Heart left ventricle (tissue), 16 donors: ENCODE measurements at places on chromosomes 1 and 21. TPM values are rescaled to one million over a fixed set of nuclear protein-coding genes. Genes with fewer than 3 reads are reported as not detected.

MX2 gene
- 7.8 TPM for total RNA-seq

DNA sequence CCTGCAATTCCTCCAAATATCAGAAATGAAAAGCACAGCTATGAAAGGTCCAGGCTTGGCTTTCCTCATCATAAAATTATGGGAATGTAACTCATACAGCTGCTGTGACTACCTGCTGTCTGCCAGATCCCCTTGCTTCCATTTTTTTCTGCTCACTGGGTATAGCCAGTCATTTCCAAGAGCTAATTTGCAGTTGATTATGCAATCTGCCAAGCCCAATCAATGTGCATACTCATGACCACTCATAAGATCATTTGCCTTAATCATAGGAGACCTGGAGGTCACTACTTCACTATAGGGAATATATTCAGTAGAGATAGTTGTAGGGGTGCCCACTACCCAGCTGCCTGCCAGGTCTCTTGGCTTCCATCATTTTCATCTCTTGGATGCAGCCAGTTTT lies 417.7 kb upstream of the ZRANB2 start:
- no peak for DNase-seq

SPRR4 gene
- not detected for total RNA-seq

DNA sequence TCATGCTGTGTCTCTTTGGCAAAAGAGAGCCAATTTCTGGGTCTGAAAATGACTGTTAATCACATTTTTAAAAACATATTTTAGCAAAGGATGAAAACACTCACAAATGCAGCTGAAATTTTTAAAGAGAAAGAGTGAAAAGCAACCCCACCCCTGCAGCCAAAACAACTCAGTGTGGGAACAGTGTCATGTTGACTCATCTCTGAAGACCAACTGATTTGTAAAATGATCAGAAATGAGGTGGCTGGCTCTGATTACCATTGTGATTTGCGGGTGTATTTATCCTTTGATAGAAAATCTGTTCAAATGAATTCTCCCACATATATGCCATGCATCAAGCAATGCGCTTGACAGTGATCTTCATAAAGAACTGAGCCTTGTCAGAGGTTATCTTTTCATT lies 287.0 kb upstream of the ESRRG start:
- no peak for DNase-seq

GRCh38 chr1:31308036-31308435 lies 11.2 kb downstream of the ZCCHC17 start:
- no peak for DNase-seq

IL22RA1 gene
- 0.27 TPM for total RNA-seq

DNA sequence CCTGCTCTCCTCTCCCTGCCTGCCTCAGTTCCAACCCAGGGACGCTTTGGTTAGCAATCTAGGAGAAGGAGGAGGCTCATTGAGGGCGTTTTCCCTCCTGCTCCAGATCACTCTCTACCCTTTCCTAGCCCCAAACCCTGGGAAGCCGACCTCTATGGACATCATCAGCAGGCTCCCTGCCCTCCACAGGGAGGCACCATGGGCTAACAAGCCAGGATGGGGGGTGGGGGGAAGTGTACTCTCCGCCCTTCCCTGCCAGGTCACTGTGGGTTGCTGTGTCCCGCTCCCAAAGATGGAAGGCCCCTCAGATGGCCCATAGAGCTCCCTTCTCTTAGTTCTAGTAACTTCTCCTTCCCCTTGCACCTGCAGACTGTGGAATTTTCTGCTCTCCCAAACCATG lies 35.7 kb downstream of the KCND3 start:
- DNase-seq: no peak

DNA sequence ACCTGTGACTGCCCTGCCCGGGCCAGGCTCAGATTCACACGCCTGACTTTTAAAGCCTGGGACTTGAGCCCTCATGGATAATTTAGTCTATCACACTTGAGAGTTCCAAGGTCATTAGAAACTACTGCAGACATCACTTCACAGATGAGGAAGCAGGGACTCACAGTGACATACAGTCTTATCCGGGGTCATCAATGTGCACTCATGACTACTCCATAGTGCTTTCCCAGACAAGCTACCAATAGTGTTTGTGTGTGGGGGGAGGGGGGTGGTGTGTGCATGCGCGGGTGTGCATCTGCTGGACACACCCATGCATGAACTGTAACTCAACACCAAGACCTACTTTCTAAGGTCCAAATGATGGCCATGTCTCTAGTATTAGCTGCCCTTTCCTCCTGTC lies 16.1 kb upstream of the SLC5A9 start:
- DNase-seq: no peak

ST3GAL3 gene
- total RNA-seq: 28.6 TPM

C1orf56 gene
- 7.7 TPM for total RNA-seq

RNF186 gene
- total RNA-seq: not detected

FMOD gene
- 21.9 TPM for total RNA-seq

CSMD2 gene
- total RNA-seq: 0.02 TPM

- DNase-seq: no peak
Measured at GRCh38 chr1:23557471-23558124, 1.7 kb downstream of the ID3 start.

DISP3 gene
- not detected for total RNA-seq
